Activated T-cell treated with anti-CD3 and anti-CD28 coated beads for 48 hours (primary cell): ENCODE measurements at places on chromosomes 2 and 18.

GRCh38 chr2:193867454-193867853 is 1672.7 kb upstream of the TMEFF2 start:
- no peak for DNase-seq

DNA sequence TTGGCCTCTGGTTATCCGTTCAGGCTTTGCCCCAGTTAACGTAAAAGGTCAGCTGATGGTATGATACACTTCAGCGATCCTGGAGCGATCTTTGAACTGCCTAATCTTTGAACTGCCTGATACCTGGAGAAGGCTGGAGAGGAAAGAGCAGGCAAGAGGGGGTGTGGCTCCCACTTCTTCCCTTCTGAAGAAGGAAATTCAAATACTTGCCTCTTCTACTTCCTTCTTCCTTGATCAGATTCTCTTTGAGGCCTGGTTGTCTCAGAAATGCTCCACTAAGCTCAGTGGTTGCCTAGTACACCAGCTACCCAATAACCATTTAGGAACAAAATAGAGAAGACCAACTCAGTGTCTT is 619 bp downstream of the GALM start:
- DNase-seq, result no peak

DNA sequence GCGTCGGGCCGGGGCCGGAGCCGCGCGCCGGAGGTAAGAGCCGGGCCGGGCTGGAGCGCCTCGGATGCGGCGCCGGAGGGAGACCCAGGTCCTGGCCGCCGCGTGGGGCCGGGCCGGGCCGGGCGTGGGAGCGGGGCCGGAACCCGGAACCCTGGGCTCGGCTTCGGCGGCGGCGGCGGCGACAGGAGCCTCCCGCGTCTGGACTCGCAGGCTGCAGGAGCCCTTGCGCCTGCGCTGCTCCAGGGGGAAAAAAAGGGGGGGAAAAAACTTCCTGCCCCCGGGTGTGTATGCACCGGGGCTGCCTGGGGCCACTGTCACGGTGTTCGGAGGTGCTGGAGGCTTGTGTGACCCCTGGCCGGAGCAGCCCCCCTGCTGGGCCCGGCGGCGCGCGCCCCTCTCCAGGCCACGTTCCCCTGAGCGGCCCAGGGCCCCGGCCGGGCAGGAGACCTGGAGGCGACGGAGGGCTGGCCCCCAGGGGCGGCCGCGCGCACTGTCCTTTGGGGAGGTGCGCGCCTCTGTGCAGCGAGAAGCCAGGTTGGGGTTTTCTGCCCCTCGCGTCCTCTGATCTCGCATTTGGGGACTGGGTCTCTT is 864 bp downstream of the KLHL29 start:
- DNase-seq, result no peak

GRCh38 chr18:7417727-7418126 is 149.4 kb upstream of the PTPRM start:
- no peak for DNase-seq

DNA sequence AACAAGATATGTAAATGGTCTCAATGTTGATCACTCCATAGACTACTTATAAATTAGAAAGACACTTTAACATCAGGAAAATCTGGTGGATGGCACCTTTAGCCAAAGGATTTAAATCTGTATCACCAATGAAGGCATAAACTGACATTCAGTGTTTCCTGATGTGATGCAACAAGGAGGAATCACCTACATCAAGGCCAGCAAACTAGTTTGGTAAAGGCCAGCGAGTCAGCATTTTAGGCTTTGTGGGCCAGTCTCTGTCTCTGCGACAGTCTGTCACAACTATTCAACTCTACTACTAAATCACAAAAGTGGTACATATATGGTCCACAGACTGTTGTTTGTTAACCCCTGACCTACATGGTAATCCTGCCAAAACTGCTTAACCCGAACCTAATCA is 33.3 kb downstream of the C2orf76 start:
- no peak for DNase-seq

- DNase-seq, result peak; percentile 29
Measured at GRCh38 chr2:205776139-205776538, 93.8 kb downstream of the NRP2 start.

- no peak for DNase-seq
Measured at GRCh38 chr2:15746703-15747550, 155.3 kb downstream of the DDX1 start.

DNA sequence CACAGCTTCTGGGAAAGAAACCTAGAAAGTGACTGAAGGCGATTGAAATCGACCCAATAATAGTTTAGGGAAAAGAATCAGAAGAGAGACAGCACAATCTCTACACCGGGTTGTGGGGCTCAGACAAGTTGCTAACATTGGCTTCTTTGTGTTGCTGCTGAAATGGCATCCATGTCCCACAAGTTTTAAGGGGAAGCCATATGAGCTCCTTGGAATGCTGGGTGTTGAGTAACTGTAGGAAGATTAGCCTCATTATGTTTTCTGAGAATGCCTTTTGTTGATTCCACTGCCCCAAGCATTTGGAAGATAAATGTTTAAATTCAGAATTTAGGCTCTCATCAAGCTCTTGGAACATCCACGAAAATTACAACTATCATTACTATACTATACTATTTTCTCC is 73.4 kb upstream of the NEUROD1 start:
- no peak for DNase-seq

DNA sequence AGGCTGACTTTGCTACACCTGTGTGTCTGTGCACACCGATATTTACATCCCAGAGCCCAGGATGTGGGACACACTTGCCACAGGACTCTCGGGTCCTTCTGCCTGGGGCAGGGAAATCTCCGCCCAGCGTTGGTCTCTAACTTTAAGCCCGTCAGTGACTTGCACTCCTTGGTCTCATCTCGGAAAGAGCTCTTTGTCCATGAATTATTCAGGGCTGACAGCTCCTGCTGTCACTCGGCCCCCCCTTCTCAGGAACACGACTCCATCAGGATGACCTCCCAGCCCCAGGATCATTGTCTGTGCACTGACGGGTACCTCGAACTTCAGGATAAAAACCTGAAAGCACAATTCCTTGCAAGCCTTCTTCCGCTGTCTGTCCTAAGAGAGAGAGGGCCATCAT is 26.6 kb downstream of the PLB1 start:
- no peak for DNase-seq

- DNase-seq, result no peak
Measured at GRCh38 chr2:164306872-164307271, 314.4 kb downstream of the GRB14 start.

- no peak for DNase-seq
Measured at GRCh38 chr18:72197591-72197990, 346.6 kb downstream of the CBLN2 start.

- DNase-seq, result no peak
Measured at GRCh38 chr2:107222466-107222865, 336.5 kb upstream of the ST6GAL2 start.

- DNase-seq, result no peak
Measured at GRCh38 chr2:223199531-223200515, 147.8 kb downstream of the KCNE4 start.

GRCh38 chr2:194452504-194452903 is 1204.5 kb upstream of the SLC39A10 start:
- DNase-seq, result no peak

- no peak for DNase-seq
Measured at GRCh38 chr2:69450735-69451416, 13.6 kb upstream of the NFU1 start.

DNA sequence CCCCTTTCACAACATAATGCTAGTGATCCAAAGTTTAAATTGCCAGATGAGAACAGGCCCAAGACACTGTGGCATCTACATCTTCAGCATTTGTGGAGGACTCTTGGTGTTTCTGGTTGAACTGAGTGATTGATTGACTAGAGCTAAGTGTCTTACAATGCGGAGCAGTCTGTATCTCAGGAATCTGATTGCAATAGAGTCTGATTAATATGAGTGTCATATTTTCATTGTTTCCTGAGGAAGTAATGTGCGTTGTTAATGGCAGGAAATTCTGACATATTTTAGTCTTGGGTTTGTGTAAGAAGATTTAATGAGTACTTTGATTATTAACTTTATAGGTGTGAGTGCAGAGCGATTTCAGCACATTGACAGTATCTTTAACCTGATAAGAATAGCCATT is 82.0 kb upstream of the PROKR1 start:
- no peak for DNase-seq

GRCh38 chr2:8132879-8133278 is 549.0 kb upstream of the ID2 start:
- DNase-seq, result no peak

DNA sequence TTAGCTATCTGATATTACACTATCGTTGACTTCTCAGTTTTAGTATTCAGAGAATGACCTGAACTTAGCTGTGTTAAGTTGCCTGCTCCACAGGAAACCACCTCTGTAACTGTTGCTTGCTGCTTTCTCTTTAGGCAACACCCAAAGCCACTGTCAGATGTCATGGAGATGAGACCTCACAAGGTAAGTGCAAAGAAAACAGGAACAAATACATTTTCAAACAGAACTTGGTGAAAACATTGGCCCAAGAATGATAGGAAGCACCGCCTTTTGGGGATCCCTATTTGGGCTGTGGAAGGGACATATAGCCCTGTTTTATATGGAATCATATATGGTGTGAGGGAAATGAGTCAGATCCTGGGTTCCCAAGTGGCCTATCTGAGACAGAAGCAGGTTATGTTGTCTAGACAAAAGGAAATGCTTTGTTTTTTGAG is 143.4 kb downstream of the UBE2E3 start:
- DNase-seq, result no peak

DNA sequence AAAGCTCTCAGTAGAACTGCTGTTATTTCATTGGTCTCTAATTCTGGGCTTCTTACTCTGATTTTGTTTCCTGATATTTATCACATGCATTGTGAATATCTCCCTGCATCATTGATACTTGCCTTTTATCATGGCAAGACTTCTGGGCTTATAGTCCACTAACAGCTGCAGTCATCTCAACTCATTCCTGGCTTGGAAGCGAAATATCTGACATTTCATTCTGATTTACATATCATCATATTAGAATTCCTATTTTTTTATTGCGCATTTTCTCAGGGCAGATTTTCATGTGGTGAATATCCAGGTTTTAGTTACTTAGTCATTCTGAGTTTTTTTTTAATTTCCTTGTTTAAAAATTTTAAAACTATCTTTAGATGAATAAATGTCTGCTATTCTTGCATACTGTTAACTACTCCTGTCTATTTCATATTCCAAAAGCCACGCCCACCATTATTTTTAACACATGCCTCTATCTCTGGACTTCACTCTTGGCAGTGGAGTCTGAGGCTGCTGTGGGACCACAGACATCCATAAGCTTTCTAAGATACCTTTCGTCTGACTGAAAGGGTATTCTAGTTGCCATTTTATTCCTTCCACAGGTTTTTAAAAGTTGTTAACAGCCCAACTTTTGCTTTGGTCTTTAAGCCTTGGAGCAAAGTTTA is 164.5 kb downstream of the IRS1 start:
- DNase-seq, result no peak

DNA sequence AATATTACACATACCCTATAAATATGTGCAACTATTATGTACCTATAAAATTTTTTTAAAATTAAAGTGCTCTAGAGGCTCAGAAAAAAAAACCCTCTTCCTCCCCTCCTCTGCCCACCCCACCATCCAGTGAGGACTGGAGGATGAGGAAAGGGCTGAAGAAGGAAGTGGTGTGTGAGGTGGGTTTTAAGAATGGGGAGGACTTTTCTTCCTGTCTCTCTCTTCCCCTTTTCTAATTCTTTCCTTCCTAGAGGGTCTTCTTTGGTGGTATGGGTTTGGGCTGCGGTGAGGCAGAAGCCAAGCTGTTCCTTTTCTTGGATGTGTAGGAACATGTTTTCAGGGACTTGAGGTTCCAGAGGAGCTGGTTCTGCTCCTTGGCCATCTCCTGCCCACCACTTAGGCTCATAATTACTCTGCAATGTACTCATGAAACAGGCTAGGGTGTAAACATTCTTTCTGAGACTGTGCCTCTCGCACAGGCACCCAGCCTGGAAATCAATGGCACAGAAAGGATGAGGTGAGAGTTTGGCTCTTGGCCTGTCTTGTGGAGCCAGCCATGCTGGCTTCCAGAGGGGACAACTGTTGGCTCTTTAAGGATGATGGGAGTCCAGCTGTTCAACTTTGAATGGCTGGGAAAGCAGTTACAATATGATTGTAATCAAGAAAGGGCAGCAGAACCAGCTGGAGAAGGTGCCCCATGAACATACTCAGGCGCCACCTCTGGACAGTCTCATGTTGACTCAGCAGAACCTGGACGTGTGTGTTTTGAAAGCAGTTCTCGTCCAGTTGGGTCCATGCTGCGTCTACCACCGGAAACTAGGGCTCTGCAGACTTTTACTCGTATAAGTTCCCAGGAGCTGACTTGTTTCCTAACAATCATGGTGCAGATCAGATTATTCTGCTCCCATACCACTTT is 38.3 kb downstream of the IL1RL2 start:
- DNase-seq, result no peak

- no peak for DNase-seq
Measured at GRCh38 chr2:234166531-234166930, 116.0 kb downstream of the SPP2 start.

GRCh38 chr18:30271716-30272115 is 770.8 kb downstream of the DSC3 start:
- no peak for DNase-seq

DNA sequence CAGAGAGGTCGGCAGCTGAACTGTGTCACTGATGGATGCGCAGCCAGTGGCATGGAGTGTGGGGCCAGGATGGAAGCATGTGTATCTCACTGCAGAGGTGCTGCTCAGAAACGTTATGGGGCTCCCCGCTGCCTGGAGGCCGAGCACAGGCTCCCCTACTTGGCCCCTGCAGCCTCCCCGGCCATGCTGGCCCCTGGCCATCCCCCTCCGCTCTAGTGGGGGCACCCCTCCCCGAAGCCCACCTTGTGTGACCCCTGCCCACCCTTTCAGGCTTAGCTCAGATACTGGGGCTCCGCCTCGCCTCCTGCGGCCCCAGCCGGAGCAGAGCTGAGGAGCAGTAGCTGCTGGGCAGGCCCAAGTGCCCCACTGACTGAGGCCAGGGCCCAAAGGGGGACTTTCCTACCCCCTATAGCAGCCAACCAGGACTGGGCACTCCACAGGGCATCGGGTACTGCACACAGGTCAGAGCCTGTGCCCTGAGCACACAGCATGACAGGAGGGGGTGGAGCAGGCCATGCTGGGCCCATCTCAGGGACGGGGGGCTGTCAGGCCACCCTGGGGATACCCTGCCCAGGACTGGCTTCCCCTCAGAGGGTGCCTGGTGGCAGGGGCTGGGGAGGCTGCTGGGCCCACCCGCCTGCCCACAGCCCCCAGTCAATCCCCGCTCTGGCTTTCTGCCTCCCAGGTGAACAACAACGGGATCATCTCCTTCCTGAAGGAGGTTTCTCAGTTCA is 31.3 kb downstream of the SNED1 start:
- DNase-seq, result no peak

DNA sequence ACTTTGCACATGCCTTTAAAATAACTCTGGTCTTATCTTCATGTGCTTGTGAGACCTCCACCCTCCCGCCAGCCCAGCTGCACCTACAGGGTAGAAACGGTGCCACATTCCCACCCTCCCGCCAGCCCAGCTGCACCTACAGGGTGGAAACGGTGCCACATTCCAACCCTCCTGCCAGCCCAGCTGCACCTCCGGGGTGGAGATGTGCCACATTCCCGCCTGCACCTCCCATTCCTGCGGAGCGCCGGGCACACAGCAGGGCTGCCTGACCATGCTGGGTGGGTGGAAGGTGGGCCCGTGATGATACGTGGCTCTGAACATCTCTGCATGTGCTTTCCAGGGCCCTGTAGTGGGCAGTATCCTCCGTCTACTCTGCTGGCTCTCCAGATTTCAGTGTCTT is 243.7 kb upstream of the PXDN start:
- DNase-seq, result no peak

- no peak for DNase-seq
Measured at GRCh38 chr2:132550946-132551345, 119.1 kb downstream of the LYPD1 start.

GRCh38 chr2:85091838-85092237 is 41.4 kb upstream of the TCF7L1 start:
- DNase-seq, result no peak

GRCh38 chr2:112032689-112033465 is 22.2 kb upstream of the TMEM87B start:
- DNase-seq, result no peak
